Ovary (tissue), 10 donors: ENCODE measurements at places on chromosomes 3 and 15. TPM values are rescaled to one million over a fixed set of nuclear protein-coding genes. Genes with fewer than 3 reads are reported as not detected.
A peak's percentile ranks its signal among the peaks of the same experiment; 100 is the strongest.

Gene CFAP161
- 0.97 TPM for polyA plus RNA-seq

Gene MINAR1
- polyA plus RNA-seq, result 0.38 TPM

Gene TF
- polyA plus RNA-seq, result 4.7 TPM

Gene SERPINI2
- not detected for polyA plus RNA-seq

Gene IGSF11
- polyA plus RNA-seq, result 16.8 TPM

Gene NUP210
- 1.6 TPM for polyA plus RNA-seq

Gene CD200R1L
- not detected for polyA plus RNA-seq

Gene TMEM207
- not detected for polyA plus RNA-seq

Gene GOLGA8A
- polyA plus RNA-seq, result 69.4 TPM

Gene LDHAL6B
- polyA plus RNA-seq, result not detected

Gene C3orf49
- not detected for polyA plus RNA-seq

Gene TMA7
- polyA plus RNA-seq, result 350 TPM

Gene SKOR1
- polyA plus RNA-seq, result 0.67 TPM

GRCh38 chr3:16203671-16204629 is 29.5 kb downstream of the GALNT15 start:
- DNase-seq, result no peak

GRCh38 chr15:78004919-78005634 is 72.4 kb downstream of the TBC1D2B start:
- DNase-seq, result peak; percentile 87

GRCh38 chr3:152284906-152285305 is 16.2 kb downstream of the MBNL1 start:
- DNase-seq, result no peak

- no peak for DNase-seq
Measured at GRCh38 chr3:88149101-88149508, 654 bp upstream of the C3orf38 start.

DNA sequence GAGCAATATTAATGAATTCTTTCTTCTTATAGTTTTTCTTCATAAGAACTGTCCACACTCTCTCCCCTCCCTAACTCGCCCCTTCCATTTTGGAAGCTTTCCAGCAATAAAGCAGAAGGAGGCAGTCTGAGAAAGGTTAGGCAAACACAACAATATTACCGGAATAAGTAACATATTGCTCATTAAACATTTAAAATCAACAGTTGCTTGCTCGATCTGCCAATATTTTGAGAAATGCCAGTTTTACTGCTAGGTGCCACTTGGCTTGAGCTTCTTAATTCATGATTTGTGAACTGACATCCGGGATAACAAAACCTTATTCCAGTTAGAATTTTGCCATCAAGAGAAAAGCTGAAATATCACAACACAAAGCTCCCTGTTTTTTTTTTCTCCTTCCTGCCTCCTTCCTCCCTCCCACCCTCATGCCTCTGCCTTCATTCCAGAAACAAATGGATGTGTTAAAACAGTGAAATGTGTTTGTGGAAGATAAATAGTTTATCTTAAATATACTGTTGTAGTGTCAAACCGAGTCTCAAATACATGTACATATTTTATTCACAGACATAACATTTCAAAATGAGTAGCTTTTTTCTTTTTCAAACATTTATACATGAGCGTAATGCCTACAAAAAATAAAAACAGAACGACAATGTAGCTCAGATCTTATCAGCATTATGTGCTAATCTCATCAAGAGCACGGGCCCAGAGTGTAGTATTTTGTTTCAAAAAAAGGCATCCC is 253.7 kb downstream of the GAP43 start:
- DNase-seq, result no peak

DNA sequence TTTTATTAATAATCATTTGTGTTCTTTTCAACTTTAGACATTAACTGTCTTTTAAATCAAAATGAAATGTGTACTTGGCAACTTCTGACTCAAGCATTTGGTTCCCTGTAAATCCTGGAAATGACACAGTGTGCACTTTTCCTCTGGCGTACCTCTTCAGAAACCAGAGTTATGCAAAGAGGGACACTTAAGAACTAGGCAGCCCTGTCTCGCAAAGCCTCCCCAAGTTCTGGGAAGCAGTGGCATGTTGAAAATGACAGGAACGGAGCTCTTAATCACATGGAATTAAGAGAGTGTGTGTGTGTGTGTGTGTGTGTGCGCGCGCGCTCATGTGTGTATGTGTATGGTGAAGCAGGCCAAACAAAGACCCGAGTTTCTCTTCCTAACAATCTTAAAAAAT is 707.4 kb downstream of the MECOM start:
- DNase-seq, result no peak

DNA sequence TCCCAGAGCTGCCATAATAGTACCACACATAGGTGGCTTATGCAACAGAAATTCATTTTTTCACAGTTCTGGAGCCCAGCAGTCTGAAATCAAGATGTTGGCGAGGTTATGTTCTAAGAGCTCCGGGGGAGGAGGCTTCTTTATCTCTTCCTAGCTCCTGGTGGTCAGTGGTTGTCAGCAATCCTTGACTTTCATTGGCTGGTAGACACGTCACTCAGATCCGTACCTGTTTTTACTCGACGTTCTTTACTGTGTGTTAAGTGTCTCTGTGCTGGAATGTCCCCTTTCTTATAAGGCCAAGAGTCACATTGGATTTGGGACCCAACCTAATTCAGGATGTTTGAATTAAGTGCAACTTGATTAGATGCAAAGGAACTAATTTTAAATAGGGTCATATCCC is 218.5 kb upstream of the CNTN3 start:
- no peak for DNase-seq

DNA sequence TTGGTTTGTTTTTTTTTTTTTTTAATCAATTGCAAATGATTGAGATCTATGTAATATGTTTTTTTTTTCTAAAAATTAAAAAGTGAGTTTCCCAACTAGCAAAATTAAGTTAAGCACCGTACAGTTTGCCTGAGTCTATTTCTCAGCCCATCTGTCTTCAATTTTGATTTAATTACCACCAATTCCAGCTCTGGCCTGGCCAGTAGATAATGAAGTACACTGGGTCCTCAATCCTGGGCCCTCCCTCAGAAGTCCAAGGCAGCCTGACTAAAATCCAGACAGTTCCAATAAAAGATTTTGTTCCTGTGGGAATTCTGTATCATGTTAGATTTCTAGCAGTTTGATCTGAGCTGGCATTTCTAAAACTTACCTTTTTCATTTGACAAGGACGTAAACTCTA is 887.2 kb downstream of the NAALADL2 start:
- no peak for DNase-seq

- DNase-seq, result no peak
Measured at GRCh38 chr15:85324202-85324601, 56.2 kb upstream of the AKAP13 start.

GRCh38 chr3:147191795-147192385 is 214.5 kb downstream of the ZIC4 start:
- DNase-seq, result no peak

DNA sequence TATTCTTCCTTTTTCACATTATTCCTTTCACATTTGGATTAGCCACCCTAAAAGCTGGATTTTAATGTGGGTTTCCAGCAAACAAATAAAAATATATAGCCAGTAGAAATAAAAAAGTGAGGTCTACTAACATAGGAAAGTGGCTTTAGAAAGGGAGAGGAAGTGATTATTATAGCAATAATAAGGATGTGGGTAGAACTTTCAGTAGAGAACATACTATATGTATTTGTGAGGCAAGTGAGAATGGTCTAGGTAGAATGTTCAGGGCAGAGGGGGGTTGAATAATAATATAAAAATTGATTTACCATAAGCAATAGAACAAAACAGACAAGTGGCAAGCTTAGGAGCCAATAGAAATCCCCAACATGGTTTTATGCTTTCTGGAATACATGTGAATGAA is 88.6 kb downstream of the NR1I2 start:
- no peak for DNase-seq

DNA sequence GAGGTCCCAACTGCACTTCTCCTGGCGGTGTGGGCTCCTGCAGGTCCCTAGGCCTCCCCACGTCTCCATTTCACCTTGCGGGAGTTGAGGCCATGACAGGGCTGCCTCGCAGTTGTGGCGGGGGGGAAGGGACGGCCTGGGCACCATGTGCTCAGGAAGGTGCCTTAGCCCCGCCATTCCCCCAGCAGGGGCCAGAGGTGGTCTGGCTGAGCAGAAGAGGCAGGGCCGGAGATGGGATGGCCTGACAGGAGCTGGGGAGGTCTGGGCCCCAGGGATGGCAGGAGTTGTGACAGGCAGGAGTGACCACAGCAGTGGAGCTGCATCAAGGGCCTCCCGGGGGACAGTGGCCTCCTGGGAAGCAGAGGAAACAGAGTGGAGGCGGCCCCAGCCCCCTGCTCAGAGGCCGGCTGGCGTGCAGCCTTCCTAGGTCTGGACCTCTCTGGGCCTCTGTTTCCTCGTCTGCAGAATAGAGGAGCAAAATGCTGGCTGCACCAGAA is 18.7 kb upstream of the KLF15 start:
- peak; percentile 40 for DNase-seq

- no peak for DNase-seq
Measured at GRCh38 chr15:84772467-84772866, 24.1 kb downstream of the ZNF592 start.

DNA sequence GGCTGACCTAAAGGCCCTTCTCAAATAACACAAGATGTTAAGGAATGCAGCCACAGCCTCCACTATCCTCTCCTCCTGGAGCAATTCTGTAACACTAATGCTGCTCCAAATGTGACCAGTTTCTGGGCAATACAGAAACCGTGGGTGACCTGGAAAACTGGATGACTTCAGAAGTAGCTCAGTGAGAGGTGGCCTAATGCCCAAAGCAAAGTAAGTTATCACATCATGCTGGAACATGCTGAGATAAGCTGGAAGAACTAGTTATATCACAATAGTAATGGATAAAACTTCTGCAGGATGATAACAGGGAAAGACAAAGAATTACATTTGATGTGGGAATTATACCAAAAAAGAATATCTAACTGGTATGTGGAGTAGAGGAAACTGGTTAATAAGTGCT is 72.0 kb downstream of the DHX30 start:
- DNase-seq, result no peak

DNA sequence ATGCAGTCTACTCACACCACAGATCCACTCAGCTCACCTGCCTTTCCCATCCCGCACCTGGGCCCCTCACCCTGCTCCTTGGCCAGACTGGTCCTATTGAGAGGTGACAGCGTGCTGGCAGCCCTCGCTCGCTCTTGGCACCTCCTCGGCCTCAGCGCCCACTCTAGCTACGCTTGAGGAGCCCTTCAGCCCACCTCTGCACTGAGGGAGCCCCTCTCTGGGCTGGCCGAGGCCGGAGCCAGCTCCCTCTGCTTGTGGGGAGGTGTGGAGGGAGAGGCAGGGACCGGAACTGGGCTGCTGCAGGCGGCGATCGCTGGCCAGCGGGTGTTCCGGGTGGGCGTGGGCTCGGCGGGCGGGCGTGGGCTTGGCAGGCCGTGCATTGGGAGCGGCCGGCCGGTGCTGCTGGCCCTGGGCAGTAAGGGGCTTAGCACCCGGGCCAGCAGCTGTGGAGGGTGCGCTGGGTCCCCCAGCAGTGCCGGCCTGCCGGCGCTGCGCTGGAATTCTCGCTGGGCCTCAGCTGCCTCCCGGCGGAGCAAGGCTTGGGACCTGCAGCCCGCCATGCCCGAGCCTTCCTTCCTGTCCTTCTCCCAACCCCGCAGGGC is 45.5 kb upstream of the USP3 start:
- DNase-seq, result no peak

GRCh38 chr3:58613236-58614132 is 36.3 kb upstream of the FAM107A start:
- no peak for DNase-seq

GRCh38 chr3:71703797-71704196 is 21.4 kb downstream of the EIF4E3 start:
- DNase-seq, result no peak

GRCh38 chr3:86921971-86922680 is 68.8 kb downstream of the VGLL3 start:
- no peak for DNase-seq

- DNase-seq, result no peak
Measured at GRCh38 chr3:152390647-152391046, 121.9 kb downstream of the MBNL1 start.

- DNase-seq, result peak; percentile 13
Measured at GRCh38 chr3:123392871-123393620, 55.8 kb downstream of the ADCY5 start.

GRCh38 chr3:44321335-44321734 is 17.2 kb upstream of the TCAIM start:
- DNase-seq, result no peak

GRCh38 chr3:105811518-105812193 is 57.2 kb downstream of the CBLB start:
- no peak for DNase-seq

DNA sequence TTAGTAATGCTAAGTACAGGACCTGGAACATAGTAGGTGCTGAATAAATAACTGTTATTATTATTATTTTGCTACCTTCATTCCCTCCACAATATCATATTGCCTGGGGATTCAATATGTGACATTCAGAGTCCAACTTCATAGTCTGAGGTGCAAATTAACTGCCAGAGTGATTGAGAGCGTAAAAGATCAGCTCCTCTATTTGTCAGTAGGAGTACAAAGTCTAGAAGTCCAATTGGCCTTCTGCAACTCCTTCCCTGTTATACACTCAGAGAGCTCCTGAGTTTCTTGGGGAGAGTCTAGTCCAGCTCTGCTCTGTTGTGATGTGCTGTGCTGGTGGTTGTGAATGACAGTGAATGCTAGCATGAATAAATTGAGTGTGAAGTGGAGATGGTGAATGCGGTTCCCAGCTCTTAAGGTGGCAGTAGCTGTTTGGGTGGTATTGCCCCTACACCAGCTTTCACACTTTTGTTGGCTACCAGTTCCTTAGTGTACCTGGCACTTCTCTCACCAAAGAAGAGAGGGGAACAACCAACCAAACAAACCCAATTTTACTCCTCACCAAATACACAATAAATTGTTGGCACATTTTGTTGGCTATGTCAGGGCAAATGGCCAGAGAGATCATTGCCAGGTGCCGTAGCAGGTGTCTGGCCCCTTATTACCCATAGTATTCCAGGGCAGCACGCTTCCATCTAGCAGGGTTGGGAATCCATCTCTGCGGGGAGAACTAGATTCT is 270.1 kb upstream of the TBL1XR1 start:
- DNase-seq, result no peak

DNA sequence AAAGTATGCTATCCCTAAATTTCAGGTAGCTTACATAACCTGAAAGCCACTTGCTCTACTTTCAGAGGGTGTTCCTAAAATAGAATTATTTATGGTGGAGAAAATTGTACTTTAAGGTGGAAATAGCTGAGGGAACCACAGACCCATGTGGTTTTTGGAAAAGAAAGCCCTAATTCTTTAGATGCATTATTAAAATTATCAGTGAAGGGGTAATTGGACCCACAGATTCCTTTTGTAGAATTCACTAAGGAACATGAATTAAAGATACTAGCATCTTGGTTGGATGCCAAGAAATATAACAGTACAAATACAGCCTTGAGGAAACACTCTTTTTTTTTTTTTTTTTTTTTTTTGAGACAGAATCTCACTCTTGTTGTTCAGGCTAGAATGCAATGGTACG is 37.8 kb downstream of the DPPA2 start:
- DNase-seq, result no peak

DNA sequence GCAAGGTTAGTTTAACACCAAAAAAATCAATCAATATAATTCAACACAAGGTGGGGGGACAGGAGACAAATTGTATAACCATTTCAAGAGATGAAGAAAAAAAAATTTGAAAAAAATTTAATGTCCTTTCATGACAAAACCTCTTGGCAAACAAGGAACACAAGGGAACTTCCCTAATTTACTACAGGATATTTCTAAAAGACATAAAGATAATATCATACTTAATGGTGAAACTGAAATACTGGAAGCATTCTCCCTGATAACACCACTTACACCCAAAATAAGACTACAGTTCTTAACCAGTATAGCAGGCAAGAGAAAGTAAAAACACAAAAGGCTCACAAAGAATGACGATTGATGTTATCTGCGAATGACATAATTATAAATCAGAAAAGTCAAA is 44.7 kb downstream of the IFT57 start:
- no peak for DNase-seq
